ENCODE measurements at places on chromosomes 3 and 15. TPM values are rescaled to one million over a fixed set of nuclear protein-coding genes. Genes with fewer than 3 reads are reported as not detected.

- H3K4me1 ChIP-seq, result peaks cover 7% of the 10 kb centered on the region
- H3K36me3 ChIP-seq, result no peaks in the 10 kb centered on the region
- no peak overlapping the region for H3K27ac ChIP-seq
- no peak for DNase-seq
- H3K27me3 ChIP-seq, result no peaks in the 10 kb centered on the region
Observed at GRCh38 chr15:70280781-70281180, 183.1 kb upstream of the TLE3 start.

- H3K4me3 ChIP-seq, result no peak overlapping the region
- DNase-seq, result no peak
- H3K27me3 ChIP-seq, result peaks cover 38% of the 10 kb centered on the region
Observed at GRCh38 chr15:40276927-40277326, 5.9 kb downstream of the ANKRD63 start.

- DNase-seq, result no peak
- H3K36me3 ChIP-seq, result no peaks in the 10 kb centered on the region
- H3K27me3 ChIP-seq, result peaks cover 3% of the 10 kb centered on the region
- no peak overlapping the region for H3K27ac ChIP-seq
- peaks cover 7% of the 10 kb centered on the region for H3K4me1 ChIP-seq
Observed at GRCh38 chr15:70509731-70510143, 253.6 kb downstream of the UACA start.

DNA sequence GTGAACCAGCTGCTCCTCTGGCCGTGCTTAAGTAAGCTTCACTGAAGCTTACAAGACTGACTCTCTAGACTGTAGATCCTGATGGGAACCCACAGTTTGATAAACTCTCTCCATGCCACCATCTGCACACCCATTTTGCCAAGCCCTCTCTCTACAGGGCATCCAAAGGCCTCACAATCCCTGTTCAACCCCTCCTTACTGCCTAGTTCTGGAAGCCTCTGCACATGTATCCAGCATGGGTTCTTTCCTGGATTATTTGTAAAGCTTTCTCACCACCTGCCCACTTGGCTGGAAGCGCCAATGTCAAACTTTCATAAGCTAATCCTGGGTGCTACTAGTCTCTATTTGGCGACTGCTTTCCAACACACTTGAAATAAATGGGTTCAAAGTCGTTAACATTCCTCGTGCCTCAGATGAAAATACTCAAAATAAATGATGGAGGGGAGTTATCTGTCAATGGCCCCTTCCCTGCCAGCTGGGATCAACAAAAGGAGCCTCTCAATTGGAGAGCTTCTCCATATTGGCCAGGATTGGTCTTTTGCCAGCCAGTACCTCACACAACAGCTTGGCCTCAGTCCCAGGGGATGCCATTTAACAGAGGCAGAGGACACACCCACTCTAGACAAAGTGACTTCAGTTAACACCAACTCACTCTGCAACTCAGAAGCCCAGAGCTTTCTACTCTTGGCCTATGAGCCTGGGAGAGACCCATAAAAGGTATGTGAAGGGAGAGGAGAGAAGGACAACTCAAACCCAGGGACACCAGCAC lies 48.1 kb downstream of the SH3BP5 start:
- DNase-seq, result no peak
- no peak overlapping the region for H3K27ac ChIP-seq
- no peak overlapping the region for H3K4me3 ChIP-seq
- no peaks in the 10 kb centered on the region for H3K27me3 ChIP-seq
- peaks cover 15% of the 10 kb centered on the region for H3K4me1 ChIP-seq
- H3K36me3 ChIP-seq, result no peaks in the 10 kb centered on the region

- no peak overlapping the region for H3K4me3 ChIP-seq
- H3K36me3 ChIP-seq, result peaks cover 13% of the 10 kb centered on the region
- peaks cover 5% of the 10 kb centered on the region for H3K4me1 ChIP-seq
- no peak overlapping the region for H3K27ac ChIP-seq
- no peak for DNase-seq
- no peaks in the 10 kb centered on the region for H3K27me3 ChIP-seq
Observed at GRCh38 chr3:51708216-51708845, 1.5 kb downstream of the GRM2 start.

GRCh38 chr15:57229051-57229450 lies 147.3 kb upstream of the CGNL1 start:
- no peaks in the 10 kb centered on the region for H3K4me1 ChIP-seq
- no peak for DNase-seq

DNA sequence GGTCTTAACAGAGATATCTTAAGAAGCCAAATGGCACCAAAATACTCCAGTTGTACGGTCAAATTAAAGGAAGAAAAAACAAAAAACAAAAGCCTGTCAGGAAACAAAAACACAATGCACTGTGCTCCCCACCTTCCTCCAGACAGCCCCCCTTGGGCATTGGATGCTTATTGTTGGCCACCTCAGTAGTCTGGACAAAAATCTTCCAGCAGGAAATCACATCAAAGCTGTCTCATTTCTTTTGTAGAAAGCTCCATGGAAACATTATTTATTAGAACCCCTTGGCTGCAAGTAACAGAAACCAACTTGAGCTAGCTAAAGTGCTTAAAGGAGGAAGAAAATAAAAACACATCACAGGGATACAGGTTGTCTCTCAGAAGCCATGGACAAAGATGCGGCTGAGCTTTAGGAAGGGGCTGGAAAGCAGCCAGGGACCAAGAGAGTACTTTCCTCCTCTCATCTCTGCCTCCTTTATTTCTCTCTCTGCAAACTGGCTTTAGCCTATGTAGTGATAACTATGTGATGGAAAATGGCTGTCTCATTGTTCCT lies 651.5 kb upstream of the ADAMTS9 start:
- no peaks in the 10 kb centered on the region for H3K4me1 ChIP-seq
- no peak overlapping the region for H3K27ac ChIP-seq
- no peak for DNase-seq
- H3K27me3 ChIP-seq, result no peaks in the 10 kb centered on the region
- no peaks in the 10 kb centered on the region for H3K36me3 ChIP-seq
- H3K4me3 ChIP-seq, result no peak overlapping the region

DNA sequence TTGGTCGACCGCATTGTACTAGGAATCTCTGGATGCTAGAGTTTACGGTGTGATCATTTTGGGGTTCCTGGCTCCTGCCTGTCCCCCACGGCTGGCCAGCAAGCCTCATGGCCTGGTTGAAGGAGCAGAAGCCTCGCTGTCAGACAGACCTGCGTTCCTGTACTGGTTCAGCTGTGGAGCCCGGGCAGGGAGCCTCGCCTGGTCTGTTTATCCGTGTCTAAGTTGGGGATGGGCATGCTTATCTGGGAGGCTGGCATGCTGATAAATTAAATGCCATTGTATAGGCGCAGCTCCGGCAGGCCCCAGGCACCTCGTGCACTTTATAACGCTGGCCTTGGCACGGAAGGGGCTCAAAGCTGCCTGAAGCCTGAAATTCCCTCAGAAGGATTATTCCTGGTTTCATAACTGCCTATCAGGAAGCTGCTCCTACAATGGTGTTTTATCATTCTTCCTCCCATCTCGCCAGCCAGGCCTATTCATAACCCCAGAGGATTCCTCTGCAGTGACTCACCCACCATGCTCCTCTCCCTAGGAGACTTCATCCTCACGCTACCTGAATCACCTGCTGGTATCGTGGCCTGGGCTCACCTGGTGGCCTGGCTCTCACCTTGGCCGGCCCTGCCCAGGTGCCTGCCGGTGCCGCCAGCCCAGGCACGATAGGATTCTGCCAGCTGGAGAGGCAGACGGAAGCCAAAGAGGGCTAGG lies 110.9 kb downstream of the ASB7 start:
- no peak overlapping the region for H3K27ac ChIP-seq
- H3K27me3 ChIP-seq, result no peaks in the 10 kb centered on the region
- H3K4me1 ChIP-seq, result no peaks in the 10 kb centered on the region

- H3K4me1 ChIP-seq, result peaks cover 24% of the 10 kb centered on the region
- no peaks in the 10 kb centered on the region for H3K27me3 ChIP-seq
- H3K4me3 ChIP-seq, result no peak overlapping the region
- no peaks in the 10 kb centered on the region for H3K36me3 ChIP-seq
Observed at GRCh38 chr3:188002626-188003138, 151.3 kb upstream of the LPP start.

DNA sequence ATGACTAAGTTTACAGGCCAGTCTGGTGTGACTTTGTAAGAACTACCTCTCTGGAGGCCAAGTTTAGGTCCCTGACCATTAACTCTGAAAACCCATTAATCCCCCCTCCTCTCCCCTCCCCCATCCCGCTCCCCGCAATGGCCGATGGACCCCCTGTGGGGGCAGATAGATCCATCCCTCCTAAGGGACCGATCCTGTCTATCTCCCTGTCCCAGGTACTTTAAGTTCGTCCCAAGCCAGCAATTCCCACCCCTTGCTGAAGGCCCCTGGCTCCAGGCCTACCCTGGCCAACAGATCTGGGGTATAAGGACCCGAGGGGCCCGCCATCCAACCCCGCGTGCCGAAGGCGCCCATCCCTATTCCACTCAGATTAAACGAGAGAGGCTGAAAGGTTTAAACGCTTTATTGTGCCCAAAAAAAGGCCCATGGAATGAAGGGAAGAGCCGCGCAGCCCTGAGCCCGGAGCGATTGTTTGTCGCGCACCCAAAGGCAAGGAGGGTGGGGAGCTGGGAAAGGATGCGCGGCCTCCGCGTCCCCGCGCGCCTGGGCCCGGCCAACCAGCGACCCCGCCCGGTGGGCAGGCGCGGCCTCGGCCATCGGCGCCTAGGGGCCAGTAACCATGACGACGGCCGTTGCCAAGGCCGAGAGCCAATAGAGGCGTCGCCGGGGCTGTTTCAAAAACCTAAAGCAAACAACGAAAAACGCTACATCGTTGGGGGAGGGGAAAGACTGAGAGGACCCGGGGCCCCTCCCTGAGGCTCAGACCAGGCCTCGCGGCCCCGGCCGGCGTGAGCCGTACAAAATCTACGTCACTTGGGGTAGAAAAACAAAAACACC lies 35.9 kb downstream of the HMCES start:
- H3K4me1 ChIP-seq, result peaks cover 14% of the 10 kb centered on the region
- H3K36me3 ChIP-seq, result peaks cover 3% of the 10 kb centered on the region
- H3K27me3 ChIP-seq, result no peaks in the 10 kb centered on the region
- H3K27ac ChIP-seq, result peak overlapping the region; percentile 94
- H3K4me3 ChIP-seq, result peak overlapping the region; percentile 97
- DNase-seq, result peak; percentile 57

DNA sequence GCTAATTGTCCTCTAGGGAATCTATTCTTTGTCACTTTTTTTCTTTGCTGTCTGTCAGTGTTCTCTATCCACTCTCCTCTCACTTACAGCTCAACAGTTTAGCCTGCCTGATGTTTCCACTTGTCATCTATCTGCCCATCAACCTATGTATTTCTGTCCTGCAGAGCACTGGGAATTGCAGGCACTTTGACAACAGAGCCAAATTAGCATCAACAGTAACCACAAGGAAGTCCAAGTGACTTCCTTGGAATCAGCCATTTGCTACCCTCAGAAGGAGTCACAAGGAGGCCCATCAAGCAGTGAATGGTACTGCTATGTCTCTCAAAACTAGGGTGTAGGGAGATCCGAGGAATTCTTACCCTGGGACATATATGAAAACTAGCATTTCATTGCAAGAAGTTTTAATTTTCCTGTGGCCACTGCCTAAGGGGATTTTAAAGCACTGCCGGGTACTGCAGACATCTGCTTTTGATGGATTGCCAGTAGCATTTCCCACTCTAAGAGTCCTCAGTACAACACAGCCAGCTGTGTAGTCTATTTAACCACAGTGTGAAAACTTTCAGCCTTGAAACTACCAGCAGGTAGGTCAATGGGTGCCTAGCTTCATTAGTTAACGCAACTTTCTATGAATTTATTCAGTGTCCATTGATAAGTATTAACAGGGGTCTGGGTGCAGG lies 898.8 kb downstream of the NTRK3 start:
- H3K36me3 ChIP-seq, result no peaks in the 10 kb centered on the region
- H3K27ac ChIP-seq, result no peak overlapping the region
- DNase-seq, result no peak
- H3K4me3 ChIP-seq, result no peak overlapping the region
- no peaks in the 10 kb centered on the region for H3K4me1 ChIP-seq

- no peaks in the 10 kb centered on the region for H3K36me3 ChIP-seq
- DNase-seq, result no peak
- no peak overlapping the region for H3K4me3 ChIP-seq
- no peaks in the 10 kb centered on the region for H3K4me1 ChIP-seq
- H3K27ac ChIP-seq, result no peak overlapping the region
Observed at GRCh38 chr3:135503760-135504686, 461.5 kb upstream of the PPP2R3A start.

DNA sequence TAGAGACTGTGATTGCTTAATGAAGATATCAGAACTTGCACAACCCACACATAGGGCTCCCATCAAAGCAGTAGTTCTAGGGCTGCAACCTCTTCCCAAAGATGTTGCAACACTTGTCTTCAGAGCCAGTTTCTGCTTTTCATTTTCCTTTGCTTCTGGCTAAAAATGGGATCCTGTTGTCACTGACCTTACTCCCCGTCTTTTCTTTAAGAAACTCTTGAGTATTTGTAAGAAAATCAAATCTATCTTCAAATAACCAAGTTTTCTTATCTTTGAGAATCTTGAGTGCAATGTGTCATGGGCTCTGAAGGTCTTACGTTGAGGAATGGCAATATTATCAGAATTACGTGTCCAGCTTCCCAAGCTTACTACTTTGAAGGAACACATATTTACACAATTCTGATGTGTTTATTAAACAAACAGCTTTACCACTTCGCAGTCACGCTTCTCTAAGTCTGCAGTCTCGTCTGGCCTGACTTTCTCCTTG lies 24.1 kb downstream of the CACNA1D start:
- H3K27ac ChIP-seq, result no peak overlapping the region
- no peak for DNase-seq
- H3K27me3 ChIP-seq, result no peaks in the 10 kb centered on the region
- no peaks in the 10 kb centered on the region for H3K4me1 ChIP-seq

DNA sequence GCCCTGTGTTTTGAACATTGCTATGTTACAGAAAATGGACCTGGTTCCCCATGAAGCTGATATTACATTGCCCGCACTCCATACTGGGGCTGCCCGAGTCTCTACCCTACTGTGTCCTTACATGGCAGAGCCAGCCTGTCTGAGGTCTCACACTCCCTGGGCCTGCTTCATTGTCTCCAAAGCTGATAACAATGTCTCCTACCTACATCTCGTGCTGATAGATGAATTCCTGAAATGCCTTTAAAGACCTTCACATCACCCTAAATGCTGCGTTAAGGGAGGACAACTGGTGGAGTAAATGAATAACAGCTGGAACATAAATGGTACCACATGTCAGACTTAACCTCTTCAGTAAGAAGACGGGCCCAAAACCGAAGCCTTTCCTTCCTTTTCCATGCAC lies 62.9 kb upstream of the PTX3 start:
- no peaks in the 10 kb centered on the region for H3K36me3 ChIP-seq
- H3K4me1 ChIP-seq, result no peaks in the 10 kb centered on the region
- H3K4me3 ChIP-seq, result no peak overlapping the region
- H3K27ac ChIP-seq, result no peak overlapping the region

Gene CATSPER2
- total RNA-seq, result 0.80 TPM

Gene SENP5
- total RNA-seq, result 24.8 TPM

Gene NR2E3
- 0.05 TPM for total RNA-seq

Gene CKMT1B
- 0.09 TPM for total RNA-seq

Gene SST
- 1.3 TPM for total RNA-seq

Gene SLC28A2
- not detected for total RNA-seq

Gene PHLDB2
- 7.5 TPM for total RNA-seq

Measured in thymus (tissue), 14 donors.